ENCODE measurements at places on chromosomes 1 and 21.

DNA sequence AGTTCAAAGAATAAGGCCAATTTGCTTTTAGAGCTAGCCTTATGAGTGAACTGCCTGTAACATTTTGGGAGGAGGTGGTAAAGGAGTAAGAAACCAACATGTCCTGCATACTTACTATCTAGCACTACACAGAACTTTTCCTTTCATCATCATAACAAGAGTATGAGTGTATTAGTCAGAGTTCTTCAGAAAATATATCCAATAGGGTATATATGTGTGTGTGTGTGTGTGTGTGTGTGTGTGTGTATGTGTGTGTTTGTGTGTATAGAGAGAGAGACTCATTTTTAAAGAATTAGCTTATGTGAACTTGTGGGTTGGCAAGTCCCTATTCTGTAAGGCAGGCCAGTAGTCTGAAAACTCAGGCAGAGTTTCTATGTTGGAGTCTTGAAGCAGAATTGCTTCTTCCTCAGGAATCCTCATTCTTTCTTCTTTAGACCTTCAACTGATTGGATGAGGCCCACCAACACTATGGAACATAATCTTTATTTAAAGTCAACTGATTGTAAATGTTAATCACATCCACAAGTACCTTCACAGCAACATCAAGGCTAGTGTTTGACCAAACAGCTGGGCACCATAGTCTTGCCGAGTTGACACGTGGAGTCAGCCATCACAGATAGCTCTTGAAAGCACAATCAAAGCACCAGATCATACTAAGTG, 121.9 kb downstream of the CYYR1 start:
- DNase-seq, result no peak

DNA sequence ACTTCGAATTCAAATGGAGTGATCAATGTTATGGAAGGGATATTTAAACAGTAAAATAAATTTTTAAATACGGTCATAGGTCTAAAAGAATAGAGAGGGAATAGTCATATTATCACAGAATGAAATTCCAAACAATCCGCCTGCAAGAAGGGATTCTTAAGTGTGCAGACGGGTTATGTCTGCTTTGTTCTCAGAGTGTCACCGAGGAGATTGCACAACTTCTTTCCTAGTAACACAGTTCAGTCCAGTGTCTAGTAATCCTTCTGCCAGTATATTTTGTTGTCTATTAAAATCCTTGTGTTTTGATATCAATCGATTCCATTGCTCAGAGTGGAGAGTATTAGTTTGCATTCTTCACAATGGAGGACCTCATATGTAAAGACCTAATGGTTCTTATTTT, 48.4 kb downstream of the LRRC53 start:
- no peak for DNase-seq

GRCh38 chr1:7015022-7015421, 229.8 kb downstream of the CAMTA1 start:
- no peak for DNase-seq

DNA sequence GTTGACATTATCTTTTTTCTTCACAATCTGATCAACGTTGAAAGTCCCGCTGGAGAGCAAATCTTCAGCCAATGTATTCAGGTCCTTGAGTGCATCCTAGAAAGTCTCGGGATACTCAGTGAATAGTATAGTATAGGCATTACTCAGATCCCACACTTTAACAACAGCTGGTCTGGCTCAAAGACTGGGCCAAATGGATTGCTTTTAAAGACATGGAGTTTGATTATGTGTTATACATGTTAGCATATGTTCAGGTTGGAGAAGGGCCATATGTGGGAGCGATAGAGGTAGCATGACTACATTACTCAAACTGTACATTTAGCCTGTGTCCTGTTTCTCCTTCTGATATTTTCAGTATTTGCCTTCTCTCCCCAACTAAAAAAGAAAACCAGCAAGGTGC, 33.1 kb downstream of the OR10Z1 start:
- DNase-seq, result no peak

- no peak for DNase-seq
These were observed 25.0 kb downstream of the RLF start for GRCh38 chr1:40185951-40186864.

All from HTR-8/SVneo (cell line).